ENCODE measurements at places on chromosomes 5 and 9.

DNA sequence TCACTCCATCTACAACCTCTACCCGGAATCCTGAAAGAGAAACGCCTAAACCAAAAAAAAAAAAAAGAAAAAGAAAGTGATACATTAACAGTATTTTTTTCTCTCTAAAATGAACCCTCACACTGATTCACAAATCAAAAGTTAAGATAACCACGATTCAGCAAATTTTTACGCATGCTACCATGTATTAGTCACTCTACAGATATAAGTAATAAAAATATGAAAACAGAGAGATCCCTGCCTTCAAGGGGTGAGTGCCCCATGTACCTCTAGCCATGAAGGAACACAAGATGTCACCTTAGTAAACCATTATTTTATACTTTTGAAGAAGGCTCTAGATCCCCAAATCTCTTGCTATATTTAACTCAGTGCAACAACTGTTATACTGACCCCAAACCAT is 33.4 kb downstream of the CEMIP2 start:
- DNase-seq: no peak

DNA sequence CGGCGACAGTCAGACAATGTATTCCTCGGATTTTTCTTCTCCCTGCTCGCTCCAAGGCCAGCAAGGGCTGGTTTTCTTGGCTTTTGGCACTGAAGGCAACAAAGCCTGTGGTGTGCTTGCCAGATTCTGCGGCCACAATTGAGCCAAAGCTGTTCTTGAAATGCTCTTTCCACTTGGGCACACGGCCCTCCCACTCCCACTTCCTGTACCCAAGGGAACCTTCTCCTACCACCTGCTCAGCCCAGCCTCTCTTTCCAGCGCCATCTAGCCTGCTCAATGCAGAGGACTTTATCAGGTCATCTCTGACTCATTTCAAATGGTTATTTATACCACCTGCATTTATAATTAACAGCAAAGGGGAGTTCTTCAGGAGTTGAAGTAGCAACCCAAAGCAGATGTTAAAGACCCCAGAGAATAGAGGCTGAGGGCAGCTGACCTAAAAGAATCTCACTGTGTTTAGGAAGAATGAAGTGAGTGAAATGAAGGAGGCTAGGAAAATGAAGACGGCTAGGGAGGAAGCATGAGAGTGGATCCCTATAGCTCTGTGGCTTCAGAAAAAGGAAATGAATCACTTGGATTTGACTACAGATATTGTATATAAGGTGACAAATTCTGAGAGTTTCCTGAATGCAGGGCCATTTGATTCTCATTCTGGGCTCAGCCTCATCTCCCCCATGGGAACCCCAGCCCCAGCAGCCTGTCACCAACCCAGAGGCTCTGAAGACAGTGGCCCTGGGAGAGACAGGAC is 439.0 kb downstream of the ENC1 start:
- no peak for DNase-seq

GRCh38 chr5:85452322-85453025 is 1067.8 kb upstream of the EDIL3 start:
- no peak for DNase-seq

- DNase-seq: no peak
Observed at GRCh38 chr9:116162241-116162781, 8.7 kb downstream of the PAPPA start.

- no peak for DNase-seq
Observed at GRCh38 chr9:4559261-4560182, 69.3 kb downstream of the SLC1A1 start.

DNA sequence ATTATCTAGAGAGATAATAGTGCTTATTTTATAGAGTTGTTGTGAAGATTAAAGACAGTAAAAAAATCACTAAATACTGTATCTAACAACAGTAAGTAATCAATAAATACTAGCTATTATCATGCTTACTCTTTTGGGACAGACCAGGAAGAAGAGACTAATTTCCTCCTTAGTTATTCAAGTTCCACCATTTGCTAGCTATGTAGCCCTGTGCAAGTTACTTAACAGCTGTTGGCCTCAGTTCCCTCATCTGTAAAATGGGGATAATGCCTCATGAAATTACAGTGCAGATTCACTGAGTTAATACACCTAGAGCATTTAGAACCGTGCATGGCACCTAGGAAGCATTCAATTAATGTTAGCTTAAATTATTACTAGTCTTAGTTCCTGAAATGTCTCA is 2.6 kb downstream of the RBM18 start:
- no peak for DNase-seq

DNA sequence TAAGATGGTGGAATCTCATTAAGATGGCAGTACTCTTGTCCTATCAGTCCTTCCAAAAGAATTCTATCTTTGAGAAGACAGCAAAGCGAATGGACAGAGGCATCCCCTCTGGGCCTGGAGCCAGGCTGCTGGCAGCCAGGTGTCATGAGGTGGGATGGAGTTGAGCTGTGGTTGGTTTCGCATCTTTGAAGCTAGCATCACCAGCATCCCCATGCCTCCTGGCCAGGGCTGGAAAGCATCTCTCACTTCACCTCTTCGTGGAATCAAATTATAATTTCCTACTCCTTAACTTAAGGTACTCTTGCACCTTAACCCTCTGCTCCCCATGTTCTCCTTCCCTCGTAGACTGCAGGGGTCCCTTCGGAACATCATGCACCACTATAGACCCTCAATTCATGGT is 248.3 kb downstream of the GADD45G start:
- DNase-seq: no peak

DNA sequence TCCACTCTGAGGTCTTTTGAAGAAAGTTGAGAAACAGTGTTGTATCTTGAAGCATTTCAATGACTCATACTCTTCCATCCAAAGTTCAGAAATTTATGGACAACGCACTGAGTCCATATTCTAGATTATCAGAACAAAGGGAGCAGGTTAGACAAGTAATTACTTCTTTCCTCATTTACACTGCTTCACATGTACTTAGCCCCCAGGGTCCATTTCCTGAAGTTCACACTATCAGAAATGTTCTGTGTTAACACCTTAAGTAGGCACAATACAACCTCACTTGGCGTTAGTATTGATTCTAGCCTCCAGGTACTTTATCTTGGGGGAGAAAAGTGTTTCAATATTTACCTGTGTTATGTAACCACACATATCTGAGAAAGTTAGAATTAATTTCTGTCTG is 487.9 kb upstream of the DMAC1 start:
- no peak for DNase-seq

- no peak for DNase-seq
Observed at GRCh38 chr9:34555002-34555348, 32.2 kb upstream of the ENHO start.

GRCh38 chr5:94761786-94762185 is 143.3 kb downstream of the SLF1 start:
- no peak for DNase-seq

DNA sequence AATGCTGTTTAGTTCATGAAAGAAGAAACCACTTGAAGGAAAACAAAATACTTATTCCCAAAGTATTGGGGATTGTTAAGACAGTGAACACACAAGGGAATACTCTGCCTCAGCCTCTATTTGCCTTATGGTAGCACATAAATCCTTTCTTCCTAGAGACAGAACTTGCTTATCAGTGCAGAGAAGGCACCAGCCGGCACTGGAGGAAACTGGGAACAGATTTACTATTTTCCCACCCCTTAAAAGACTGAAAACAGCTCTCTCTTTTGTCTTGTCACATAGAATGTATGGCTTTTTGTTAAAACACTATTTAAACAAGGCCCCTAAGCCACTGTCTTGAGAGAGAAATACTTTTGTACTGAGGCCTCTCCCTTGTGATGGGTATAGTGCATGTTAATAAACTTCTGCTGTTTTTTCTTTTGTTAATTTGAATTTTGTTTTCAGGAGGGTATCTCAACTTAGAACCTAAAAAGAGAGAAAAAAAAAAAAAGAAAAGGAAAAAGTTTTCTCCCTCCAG is 40.7 kb upstream of the EDIL3 start:
- no peak for DNase-seq

- no peak for DNase-seq
Observed at GRCh38 chr5:174567506-174568141, 156.8 kb upstream of the MSX2 start.

DNA sequence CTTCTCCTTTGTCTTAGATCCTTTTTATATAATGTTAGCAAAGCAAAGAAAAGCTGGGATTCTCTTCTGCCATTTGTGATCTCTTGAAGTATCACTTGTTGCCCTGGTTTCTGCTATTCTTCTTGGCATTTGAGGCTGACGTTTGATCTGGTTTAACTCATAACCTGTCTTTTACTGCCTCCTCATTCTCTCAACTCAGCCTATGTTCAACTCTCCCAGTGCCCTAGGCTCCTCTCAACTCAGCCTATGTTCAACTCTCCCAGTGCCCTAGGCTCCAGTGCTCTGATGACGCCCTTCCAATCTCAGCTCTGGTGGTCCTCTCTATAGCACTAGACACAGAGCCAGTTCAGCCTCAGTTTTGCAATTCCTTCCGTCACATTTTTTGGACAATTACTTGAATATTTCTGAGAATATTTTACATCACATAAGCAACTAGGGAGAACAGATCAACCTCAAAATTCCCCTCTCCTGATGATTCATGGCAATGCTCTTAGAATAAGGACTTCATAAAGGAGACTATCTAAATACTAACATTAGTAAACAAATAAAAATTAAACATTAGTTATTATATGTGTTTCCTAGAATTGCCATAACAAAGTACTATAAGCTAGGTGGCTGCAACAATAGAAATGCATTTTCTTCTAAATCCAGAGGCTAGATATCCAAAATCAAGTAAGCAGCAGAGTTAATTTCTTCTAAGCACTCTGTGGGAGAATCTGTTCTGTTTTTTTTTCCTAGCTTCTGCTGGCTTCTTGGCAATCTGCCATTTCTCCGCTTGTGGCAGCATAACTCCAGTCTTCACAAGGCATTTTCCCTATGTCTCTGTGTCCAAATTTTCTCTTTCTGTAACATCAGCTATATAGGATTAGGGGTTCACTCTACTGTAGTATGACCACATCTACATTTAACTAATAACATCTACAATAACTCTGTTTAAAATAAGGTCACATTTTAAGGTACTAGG is 662.1 kb upstream of the FTMT start:
- DNase-seq: no peak

GRCh38 chr5:11737010-11737409 is 167.2 kb downstream of the CTNND2 start:
- DNase-seq: no peak
